H9 (cell line): ENCODE measurements at places on chromosomes 5 and 9. TPM values are rescaled to one million over a fixed set of nuclear protein-coding genes. Genes with fewer than 3 reads are reported as not detected.

DNA sequence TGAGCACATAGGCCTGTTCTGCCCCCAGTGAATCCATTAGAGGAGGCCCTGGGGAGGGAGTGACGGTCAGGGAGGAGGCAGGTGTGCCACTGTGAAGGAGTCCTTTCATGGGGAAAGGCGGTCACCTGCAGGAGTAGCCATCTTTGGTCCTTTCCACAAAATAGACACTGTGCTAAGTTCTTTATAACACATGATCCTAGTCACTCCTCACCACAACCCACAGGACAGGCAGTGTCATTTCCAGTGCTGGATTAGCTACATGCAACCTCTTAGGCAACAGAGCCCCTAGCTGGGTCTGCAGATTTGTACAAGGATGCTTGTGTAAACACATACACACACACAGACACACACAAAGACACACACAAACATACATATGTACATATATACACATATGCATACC is 18.3 kb downstream of the DOCK2 start:
- DNase-seq = no peak

GRCh38 chr5:56637321-56637920 is 177.9 kb upstream of the MAP3K1 start:
- no peak for DNase-seq

- peak; percentile 55 for DNase-seq
Measured at GRCh38 chr5:55485073-55485472, 49.7 kb downstream of the PLPP1 start.

The DMRT1 gene
- total RNA-seq = not detected in 2 replicates

The OCLN gene
- 105 and 109 TPM in 2 replicates for total RNA-seq

The ANKRD20A1 gene
- total RNA-seq = 0.20 and 0.24 TPM in 2 replicates

- no peak for DNase-seq
Measured at GRCh38 chr5:146130440-146131045, 25.2 kb upstream of the PLAC8L1 start.

- DNase-seq = peak; percentile 74
Measured at GRCh38 chr9:84937180-84937579, 267.7 kb downstream of the NTRK2 start.

DNA sequence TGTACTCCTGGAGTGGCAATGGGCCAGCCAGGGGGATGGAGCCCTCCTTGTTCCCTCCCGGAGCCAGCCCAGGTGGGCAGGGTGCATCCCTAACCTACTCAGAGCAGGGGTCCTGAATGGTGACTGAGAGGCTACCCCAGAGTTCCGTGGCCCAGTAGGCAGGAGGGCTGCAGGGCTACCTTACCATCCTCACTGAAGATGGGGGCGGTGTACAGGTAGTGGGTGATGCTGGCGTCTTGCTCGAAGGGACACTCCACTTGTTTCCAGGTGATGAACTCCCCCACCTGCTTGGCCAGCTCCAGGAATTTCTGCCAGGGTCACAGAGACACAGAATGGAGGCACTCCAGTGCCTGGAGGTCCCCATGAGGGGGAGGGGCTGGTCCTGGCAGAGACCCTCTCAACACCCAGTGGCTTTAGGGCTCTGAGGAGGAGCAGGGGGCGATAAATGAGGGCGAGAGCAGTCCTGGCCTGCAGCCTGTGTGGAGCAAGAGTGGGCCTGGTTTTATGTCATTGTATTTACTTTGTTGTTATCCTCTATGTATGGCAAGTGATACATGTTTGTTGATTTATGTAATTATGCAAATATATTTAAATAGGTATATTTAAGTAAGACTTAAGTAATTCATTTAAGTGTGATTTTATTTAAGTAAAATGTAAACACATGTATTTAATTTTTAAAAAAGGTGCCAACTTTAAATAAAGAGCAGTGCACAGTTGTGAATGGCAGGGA is 39.9 kb upstream of the RNF130 start:
- DNase-seq = peak; percentile 24

GRCh38 chr5:177089825-177090641 is 3.3 kb downstream of the FGFR4 start:
- DNase-seq = no peak
